Hematopoietic multipotent progenitor cell treated with erythropoietin and hydrocortisone succinate and interleukin-3 and kit ligand, for 6 days (in vitro differentiated cells): ENCODE measurements at places on chromosomes 2 and 18.

GRCh38 chr18:62939926-62940325 is 224.6 kb downstream of the PHLPP1 start:
- no peak for DNase-seq

GRCh38 chr2:233972941-233973575 is 55.9 kb downstream of the TRPM8 start:
- no peak for DNase-seq

GRCh38 chr2:182890305-182890704 is 23.9 kb upstream of the FRZB start:
- no peak for DNase-seq

GRCh38 chr2:4995466-4995865 is 696.7 kb upstream of the SOX11 start:
- DNase-seq, result no peak

DNA sequence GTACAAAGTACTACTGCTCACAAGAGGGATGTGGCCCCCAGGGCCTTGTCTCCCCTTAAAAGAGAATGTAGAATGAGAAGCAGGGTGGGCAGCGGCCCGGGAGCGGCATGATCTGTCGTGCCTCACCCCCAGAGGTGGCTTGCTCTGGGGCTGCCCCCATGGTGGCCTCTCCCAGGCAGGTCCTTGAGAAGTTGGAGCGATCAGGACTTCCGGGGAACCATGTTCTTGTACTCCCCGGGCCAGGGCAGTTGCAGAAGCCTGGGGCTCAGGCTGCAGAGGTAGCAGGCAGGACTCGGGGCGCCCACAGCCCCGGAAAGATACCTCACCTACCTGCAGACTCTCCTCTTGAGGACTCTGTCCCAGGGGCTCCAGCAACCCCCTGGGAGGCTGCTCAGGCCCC is 62.6 kb downstream of the CYP26B1 start:
- no peak for DNase-seq

- no peak for DNase-seq
Observed at GRCh38 chr2:239747274-239747673, 277.9 kb downstream of the NDUFA10 start.

DNA sequence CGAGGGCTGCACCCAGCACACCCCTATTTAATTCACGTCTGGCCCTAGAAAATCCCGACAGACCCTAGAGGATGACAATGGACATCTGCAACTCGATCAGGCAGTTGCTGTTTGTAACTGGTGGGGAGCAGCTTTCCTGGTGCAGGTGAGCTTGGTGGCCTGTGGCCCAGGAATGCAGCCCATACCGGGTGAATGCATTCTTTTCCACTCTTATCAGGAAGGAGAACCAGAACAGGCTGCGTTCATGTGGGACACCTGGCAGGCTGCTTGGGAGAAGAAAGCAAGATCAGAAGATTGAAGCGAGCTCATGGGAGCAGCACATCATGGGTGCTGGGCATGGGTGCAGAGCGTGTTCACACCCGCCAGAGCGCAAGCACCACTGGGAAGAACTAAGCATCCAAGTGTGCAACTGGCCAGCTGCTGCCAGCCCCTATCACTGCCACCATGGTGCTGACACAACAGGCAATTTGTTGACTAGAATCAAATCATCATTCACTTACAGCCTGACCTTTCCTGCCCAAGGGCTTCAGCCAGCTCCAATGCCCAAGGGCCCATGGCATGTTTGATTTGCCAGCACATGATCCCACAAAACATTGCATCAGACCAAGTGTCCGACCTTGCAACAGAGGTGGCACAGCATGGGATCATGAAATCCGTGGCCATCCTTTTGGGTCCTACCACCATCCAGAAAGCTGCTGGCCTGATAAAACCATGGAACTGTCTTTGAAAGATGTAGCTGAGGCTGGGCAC is 241.7 kb upstream of the ID2 start:
- no peak for DNase-seq

DNA sequence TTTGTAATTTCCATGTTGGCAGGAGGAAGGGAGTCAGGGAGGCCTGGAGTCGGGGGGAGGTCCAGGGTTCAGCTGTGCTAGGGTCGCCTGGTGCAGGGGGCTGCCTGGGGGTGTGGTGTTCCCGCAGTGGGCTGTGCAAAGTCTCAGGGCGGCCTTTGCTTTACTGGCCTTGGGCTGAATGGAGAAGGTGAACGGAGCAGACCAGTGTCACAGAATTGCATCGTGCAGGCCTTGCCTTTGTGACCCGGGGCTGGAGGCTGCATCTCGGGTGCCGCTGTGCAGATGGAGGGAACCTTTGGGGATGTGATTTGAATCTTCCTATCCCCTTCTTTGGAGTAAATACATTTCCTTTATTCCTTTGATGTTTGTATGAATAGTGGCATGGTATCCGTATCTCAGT is 8.8 kb downstream of the SNTG2 start:
- no peak for DNase-seq

DNA sequence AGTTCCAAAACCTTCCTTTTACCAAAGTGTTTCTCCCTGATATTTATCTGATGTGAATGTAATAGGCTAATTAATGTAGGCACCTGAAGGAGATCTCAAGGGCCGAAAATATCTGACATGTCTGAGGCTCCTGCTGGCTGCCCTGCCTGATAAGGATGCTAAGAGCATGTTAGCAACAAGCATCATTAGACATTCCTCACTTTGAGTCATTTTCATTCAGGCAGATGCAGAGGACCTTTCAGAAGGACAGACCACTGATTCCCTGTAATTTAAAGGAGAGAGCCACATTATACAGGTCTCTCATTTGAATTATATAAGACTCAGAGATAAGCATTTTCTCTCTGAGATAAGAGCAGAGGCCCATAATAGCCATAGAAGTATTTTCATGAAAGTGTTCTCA is 222.4 kb upstream of the NCKAP5 start:
- no peak for DNase-seq

GRCh38 chr18:62524440-62525200 is 1.8 kb downstream of the ZCCHC2 start:
- DNase-seq, result peak; percentile 71

GRCh38 chr2:73003027-73003426 is 68.5 kb downstream of the SFXN5 start:
- no peak for DNase-seq

DNA sequence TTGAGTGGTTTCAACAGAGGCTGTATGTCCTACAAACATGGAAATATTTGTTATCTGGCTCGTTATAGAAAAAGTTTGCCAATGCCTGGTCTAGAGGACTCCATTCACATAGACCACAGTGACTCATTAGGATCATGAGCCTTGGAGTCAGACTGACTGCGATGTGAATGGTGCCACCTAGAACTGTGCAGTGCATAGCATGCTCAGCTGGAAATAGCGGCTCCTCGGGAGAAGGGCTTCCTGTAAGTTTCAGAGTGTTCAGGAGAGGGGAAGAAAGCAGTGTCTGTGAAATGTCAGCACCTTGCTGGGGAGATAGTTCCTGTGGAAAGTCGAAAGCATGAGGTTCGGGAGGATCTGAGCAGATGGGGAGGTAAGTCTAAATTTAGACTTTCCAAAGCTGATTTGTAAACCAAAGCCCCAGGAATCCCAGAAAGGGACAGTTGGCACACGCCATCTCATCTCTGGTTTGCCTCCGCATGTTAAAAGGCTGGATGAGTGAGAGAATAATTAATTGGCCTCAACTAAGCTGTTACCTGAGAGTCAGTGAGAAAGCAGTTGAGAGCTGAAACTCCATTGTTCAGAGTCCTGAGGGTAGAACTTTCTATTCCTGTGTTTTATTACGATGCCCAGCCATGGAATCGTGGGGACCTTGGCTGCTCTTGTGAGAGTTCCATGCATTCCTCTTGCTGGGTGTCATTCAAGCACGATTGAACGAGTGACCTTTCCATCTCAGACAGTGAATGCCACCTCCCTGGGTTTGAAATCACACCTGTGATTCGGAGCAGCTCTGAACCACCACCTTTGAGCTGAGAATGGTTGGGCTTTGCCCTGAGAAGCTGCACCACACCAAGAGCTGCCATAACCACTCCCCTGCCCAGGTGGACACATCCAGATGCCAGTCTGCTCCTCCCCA is 99.5 kb downstream of the MAPK4 start:
- no peak for DNase-seq

GRCh38 chr2:177281400-177282180 is 17.1 kb upstream of the NFE2L2 start:
- DNase-seq, result peak; percentile 81

DNA sequence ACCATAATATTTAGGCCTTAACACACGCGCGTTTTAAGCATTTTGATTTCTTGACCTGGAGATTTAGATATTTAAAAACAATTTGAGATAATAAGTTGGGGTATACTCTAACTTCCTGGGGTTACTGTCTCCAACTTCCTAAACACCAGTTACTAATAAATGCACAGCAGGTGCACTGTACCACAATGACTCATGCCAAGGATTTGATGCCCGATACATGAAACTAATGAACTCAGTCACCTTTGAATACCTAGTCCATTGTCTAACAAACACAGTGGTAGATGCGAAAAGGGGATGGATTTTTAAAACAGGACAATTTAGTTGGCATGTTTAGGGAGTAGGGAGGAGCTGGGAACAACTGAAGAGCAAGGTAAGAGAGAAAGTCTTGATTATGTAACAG is 21.2 kb downstream of the CABYR start:
- no peak for DNase-seq

GRCh38 chr18:22765896-22766295 is 167.2 kb upstream of the RBBP8 start:
- no peak for DNase-seq

DNA sequence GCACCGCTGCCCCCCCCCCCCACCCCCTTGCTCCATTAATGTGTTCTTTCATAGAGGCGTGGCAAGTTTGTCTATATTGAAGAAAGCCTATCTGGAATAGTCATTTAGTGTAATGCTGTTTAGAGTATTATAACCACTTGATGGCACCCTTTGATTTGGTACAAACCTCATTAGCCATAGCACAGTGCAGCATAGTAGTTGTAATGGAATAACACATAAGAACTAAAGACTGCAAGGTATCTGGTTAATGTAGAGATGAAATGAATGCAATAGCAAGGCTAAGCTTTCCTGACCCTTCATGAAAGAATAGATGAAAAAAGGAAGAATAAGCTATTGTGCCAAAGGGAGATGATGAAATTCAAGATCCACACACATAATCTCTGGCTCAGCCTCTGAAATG is 81.9 kb downstream of the EHBP1 start:
- peak; percentile 81 for DNase-seq

DNA sequence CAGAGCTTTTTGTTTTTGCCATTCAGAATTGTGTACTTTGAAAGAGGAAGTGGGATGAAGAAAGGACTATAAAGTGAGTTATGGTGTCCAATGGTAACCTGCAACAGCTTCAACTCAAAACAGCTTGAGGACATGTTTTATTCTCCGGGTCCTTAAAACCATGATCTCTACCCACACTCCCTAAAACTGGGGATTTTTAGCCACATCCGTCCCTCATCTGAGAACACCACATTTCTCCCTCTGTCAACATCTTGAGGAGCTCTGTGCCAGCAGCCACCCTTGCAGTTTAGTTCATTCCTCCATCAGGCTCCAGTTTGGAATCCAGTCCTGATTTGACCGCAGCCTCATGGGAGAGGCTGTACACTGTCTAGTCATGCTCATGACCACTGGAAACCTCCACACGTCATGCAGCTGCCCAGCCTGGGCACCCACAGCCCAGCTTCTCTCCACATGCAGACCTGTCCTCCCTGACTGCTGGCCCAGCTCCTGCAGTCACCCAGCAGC is 62.6 kb downstream of the C18orf63 start:
- DNase-seq, result peak; percentile 13

- no peak for DNase-seq
Observed at GRCh38 chr2:42138163-42139015, 30.8 kb upstream of the EML4 start.

DNA sequence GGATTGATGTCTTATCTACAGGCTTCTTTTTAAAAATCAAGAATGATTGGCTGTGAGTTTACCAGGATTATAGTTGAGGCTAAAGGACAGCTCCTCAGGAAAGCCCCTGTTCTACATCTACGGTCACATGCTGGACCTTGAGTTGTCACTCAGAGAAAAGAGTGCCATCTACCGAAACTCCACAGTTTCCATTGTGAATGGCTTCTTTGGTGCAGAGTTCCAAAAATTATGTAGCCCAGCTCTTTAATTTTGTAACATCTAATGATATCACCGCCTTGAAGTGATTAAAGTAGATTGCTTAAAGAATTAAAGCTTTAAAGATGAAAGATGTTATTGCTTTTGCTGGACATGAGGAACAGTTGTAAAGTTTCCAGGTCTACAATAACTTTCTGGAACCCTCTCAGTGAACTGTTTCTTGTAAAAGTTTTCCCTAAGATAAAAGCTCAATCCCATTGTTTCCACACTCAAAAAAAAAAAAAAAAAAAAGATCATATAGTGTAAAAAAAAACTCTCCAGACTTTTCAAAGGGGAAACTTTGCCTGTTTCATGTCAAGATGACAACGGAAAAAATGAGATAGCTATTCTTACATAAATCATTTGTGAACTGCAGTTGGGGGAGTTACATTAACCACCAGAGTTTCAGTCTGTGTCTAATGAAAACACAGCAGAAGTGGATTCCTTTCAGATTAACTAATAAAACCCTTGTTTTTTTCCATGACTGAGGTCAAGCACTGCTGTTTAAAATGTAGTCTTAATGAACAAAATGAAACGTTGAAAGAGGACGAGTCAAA is 4.3 kb downstream of the COL3A1 start:
- DNase-seq, result peak; percentile 2

DNA sequence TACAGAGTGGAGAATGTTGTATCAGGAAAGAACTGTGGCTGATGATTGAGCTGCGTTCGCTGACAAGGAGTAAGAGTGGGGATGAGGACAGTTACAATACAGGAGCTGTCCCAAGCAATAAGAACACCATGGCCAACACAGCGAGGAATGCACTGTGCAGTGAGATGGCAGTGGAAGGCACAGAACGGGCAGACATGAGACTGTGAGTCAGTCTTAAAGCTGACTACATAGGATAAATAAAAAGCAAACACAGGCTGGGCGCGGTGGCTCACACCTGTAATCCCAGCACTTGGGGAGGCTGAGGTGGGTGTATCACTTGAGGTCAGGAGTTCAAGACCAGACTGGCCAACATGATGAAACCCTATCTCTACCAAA is 89.8 kb downstream of the CABYR start:
- DNase-seq, result no peak

DNA sequence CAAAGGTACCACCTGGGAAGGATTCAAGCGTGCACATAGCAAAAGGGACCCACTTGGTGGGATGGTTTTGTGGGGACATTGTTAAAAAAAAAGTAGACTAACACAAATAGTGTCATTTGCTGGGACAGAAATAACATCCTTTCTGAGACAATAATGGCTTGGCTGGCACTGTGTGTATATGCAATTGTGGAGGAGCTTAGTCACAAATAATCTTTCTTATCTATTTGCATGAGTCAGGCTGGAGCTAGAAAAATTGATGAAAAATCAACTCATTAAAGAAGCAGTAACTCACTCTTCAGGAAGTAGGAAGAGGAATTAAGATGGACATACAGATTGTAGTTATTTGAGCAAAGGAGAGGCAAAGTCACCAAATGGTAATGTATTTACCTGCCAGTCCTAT is 29.5 kb upstream of the ITGB6 start:
- no peak for DNase-seq

GRCh38 chr2:43676322-43677050 is at the start of gene C1GALT1C1L:
Gene C1GALT1C1L (minus strand): TSS chr2:43676429. CDS start chr2:43676322, 107 bp downstream.
- peak; percentile 54 for DNase-seq

GRCh38 chr2:159266554-159266953 is 19.9 kb downstream of the WDSUB1 start:
- no peak for DNase-seq
